ENCODE measurements at places on chromosomes 1 and 21.

- no peak for DNase-seq
Measured at GRCh38 chr1:92218559-92218958, 844 bp downstream of the C1orf146 start.

GRCh38 chr1:152111515-152111968, 3.7 kb downstream of the TCHH start:
- peak; percentile 53 for DNase-seq

DNA sequence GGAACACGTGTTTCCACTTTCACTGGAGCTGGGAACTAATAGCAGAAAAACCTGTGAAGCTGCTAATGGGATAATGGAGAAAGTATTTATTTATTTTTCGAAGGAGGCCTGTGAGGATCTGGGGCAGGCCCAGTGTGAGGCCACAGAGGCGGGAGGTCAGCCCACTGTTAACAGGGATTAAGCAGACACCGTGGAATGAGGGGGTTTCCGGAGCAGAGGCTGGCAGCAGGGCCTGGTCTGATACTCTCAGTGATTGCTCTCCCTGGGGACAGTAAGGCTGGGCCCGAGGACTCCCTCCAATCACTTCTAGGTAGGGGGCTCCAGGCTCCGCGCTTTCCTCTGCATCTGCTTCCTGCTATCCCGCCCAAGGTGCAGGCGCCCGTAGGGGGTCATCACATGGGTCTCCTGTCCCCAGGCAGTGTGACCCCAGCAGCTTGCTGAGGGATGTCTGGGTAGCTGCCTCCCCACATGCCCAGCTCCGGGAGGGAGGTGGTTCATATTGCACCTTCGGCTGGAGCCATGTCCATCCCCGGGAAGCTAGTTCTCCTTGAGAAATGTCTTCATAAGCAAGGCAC, 28.8 kb upstream of the CDCA8 start:
- DNase-seq = no peak

DNA sequence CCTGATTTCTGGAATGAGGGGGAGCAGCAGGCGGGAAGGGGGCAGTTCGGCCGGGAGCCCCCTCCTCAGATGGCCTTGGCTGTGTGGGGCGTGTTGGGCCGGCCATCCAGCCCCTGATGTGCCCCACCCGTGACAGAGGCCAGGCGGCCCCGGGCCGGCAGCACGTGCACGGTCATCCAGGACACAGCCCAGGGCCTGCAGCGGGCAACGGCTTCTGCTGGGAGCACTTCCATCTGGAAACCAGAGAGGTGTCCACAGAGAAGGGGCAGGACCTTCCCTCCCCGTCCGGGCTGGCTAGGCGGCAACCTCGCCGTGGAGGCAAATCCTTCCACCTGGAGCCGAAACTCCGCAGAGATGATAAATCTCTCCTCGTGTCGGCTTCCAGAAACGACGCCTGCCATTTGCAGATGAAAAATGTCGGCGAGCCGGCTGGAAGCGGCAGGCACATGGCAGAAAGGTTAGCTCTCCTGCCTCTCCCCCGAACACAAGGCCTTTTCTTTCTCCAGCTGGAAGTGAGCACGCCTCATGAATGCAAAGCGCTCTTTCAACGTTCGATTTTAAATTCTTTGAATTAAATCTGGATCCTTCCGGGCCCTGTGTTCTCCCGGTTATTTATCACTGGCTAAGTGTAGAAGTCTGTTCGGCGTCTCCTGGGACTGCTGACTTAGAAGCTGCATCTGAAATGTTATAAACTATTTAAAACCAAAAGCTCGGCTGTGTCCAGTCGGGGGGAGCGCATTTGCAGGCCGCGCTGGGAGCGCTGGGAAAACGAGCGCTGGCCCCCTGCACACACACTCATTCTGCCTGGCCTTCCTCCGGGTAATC, 9.4 kb upstream of the ACTRT2 start:
- DNase-seq = no peak

DNA sequence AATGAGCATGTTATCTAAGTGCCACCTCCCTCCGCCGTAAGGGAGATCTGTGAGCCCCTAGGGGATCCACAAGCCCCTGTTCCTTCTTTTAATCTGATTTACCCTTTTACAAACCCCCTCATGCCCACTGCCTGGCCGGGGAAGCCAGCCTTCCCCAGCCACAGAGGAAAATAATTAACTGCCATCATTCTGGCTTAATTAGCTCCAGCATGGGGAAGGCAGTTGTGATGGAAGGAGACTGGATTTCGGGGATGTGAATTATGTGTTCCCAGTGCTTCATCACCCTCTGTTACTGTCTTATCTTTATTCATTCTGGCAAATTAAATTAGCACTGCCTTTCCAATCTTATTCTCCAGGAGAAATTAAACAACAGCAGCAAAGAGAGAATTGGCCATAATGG, 135.8 kb downstream of the PTPRU start:
- no peak for DNase-seq

DNA sequence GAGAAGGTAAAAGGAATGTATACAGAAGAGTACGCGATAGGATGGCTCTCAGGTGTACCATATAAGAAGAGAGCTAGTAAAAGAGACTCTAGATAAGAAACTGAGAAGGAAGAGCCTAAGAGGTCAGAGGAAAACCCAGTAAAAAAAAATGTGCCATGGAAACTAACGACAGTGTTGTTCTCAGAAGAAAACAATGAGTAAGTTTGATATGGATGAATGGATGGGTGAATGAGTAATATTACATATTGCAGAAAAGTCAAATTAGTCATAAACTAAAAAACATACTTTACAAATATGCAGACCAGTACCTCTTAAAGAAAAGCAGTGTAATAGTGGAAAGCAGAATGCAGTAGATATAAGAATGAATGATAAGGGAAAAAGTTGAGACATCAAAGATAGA, 316.2 kb downstream of the HMCN1 start:
- no peak for DNase-seq

GRCh38 chr1:19765623-19766022, 34.1 kb downstream of the TMCO4 start:
- DNase-seq = no peak

Measured in RPMI8226 (cell line).